ENCODE measurements at places on chromosomes 16 and 17.

GRCh38 chr17:7445619-7445968 is 733 bp downstream of the CHRNB1 start:
- DNase-seq: no peak

DNA sequence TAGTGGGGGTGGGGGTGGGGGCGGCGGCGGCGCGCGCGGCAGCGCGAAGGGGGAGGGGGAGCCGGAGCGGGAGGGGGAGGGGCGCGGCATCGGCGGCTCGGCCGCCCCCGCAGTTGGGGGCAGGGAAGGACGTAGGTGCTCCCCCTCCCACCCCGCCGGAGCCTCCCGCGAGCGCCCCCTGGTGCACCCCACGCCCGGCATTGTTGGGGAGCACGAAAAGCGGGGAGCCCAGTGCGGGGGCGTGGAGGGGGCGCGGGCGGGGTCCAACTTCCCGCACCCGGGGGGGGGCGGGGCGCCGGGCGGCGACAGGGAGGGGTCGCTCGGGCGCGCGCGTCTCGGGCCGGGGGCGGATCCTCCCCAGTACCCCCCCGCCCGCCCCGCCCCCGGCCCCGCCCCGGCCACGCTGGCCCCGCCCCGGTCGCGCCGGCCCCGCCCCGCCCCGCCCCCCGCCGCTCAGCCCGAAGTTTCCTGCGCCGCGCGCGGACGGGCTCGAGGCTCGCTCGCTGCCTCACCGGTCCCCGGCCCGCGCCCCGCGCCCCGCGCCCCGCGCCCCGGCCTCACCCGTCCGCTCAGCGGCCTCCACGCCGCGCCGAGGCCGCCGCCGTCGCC is at the start of gene CACNA1H:
Gene CACNA1H, plus strand, starts transcription at position 456 of the 609 bp plus-strand sequence. CDS start 632 bp downstream, outside the sequence.
- peak; percentile 75 for DNase-seq

- DNase-seq: no peak
These were observed at the start of gene FDXR for GRCh38 chr17:74872313-74873036. Gene FDXR (minus strand): TSS chr17:74872994. CDS start chr17:74872944, 50 bp downstream.

- no peak for DNase-seq
These were observed 140.0 kb upstream of the RPL38 start for GRCh38 chr17:74063439-74063838.
